Hematopoietic multipotent progenitor cell treated with erythropoietin and hydrocortisone succinate and interleukin-3 and kit ligand, for 4 days (in vitro differentiated cells): ENCODE measurements at places on chromosomes 12 and 14.

GRCh38 chr14:78758333-78758732, 588.2 kb downstream of the NRXN3 start:
- DNase-seq = peak; percentile 48

- DNase-seq = no peak
Measured at GRCh38 chr14:21204167-21205025, 48.5 kb upstream of the OR5AU1 start.

- DNase-seq = peak; percentile 82
Measured at GRCh38 chr12:3885277-3886094, 12.3 kb upstream of the PARP11 start.

- no peak for DNase-seq
Measured at GRCh38 chr14:104306450-104307040, 168.2 kb downstream of the KIF26A start.

GRCh38 chr14:52304248-52304904, 9.7 kb upstream of the PTGER2 start:
- DNase-seq = no peak

DNA sequence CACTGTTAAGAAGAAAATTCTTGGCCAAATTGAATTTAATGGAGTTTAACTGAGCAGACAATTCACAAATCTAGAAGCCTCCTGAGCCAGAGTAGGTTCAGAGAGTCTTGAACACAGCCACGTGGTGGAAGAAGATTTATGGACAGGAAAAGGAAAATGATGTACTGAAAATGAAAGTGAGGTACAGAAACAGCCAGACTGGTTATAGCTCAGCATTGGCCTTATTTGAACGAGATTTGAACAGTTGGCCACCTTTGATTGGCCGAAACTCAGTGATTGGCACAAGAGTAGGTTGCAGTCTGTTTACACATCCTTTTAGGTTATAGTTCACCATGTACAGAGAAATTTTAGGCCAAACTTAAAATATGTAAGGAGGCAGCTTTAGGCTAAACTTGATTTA, 9.9 kb downstream of the OAS2 start:
- no peak for DNase-seq

GRCh38 chr14:51451561-51451960, 200.1 kb upstream of the FRMD6 start:
- DNase-seq = no peak

DNA sequence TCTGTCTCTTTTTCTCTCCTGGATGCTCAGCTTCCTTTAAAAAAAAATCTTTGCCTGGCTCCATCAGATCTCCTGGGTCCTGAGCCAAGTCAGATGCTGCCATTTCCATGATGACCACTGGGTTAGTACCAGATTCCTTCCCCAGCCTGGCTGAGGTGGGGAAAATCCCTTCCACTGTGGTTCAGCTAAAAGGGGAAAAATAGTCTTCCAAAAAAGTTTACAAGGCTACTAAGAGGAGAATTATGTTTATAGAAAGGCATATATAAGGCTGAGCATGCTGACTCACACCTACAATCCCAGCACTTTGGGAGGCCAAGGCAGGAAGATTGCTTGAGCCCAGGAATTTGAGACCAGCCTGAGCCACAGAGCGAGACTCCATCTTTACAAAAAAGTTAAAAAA, 28.4 kb upstream of the GAS2L3 start:
- no peak for DNase-seq

DNA sequence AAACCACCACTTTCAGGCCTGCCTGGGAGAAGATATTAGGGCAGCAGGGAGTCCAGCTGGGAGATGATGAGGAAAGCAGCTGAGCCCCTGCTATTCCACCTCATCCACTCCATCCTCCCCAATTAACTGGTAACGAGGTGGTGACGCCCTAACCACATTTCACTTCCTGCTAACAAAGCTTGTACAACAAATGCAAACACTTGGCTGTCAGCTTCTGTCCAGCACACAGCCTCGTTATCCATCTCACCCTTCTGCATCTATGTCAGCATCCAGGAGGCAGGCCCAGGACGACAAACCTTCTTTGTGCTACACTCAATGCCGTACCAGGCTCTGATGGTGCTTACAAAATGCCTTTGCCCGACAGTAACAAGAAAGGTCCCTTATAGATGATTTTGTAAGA, 225.4 kb downstream of the APAF1 start:
- no peak for DNase-seq

DNA sequence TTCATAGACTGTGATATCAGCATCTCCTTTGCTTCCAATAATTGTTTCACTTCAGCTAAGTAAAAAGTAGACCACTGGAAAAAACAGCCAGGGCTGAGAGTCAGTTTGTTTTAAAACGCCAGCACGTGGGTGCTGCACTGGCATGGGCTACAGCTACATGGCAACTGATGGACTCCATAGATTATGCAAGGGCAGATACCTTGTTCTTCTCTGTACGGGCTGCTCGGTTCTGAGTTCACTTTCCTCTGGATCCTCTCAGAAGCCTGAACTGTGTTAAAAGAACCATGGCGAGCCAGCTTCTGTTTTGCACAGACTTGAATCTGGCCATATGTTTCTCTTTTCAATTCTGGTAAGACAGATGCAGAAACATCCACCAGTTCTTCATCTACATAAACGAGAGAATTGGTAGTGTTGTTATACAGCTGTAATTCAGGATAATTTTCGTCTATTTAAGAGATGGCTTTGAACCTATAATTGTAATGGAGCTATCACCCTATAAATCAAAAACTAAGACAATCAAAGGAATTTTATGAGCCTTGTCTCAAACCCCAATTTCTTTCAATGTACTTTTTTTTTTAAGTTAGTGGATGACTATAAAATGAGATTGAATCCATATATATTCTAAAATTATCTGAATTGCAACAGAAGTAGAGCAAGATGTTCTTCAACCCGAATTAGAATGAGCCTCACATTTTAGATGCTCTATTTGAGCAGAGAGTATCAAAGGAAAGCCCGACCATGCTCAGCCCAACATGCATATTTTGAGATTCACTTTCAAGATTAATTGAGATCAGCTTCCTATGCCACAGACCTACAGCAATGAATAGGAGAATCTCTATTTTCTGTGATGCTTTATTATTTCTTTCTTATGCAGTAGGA, 31.5 kb downstream of the E2F7 start:
- DNase-seq = no peak

- DNase-seq = no peak
Measured at GRCh38 chr14:105880616-105881015, 354.2 kb downstream of the TMEM121 start.

DNA sequence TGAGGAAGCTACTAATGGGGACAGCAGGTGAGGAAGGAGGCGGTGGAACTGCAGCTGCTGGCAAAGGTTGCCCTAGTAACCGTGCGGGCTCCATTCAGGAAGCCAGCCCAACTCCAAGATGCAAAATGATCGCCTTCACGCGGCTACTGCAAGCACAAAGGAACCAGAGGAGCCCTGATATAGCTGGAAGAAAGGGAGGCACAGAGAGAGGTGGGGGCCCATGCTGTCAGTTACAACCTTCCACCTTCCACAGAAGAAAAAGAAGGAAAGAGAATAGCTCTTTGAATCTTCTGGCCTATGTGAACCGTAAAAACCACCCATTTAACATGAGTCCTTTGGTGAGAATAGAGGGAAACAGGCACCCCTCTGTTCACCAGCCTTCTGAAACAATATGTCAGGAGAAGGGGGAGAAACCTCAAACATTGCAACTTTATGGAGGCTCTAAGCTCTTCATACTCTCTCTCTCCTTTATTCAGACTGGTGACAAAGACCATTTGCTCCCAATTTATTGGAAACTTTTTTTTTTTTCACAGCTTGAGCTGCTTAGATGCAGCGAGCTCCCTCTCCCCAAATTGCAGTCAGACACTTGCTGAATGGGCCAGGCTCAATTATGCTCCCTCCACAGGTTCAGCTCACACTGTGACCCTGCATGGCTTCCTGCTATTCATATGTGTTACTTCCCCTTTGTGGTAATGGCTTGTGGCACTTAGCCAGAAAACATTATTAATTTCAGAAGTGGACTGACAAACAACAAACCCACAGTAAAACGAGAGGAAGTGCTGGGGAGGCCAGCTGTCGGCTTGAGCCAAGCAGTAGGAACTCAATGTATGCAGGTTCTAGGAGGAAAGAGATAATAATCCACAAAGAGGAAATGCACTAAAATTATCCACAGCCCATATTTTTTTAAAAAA, 6.2 kb downstream of the DUSP6 start:
- DNase-seq = peak; percentile 98

GRCh38 chr12:65585648-65586602, 238.4 kb upstream of the HMGA2 start:
- DNase-seq = no peak

- DNase-seq = no peak
Measured at GRCh38 chr14:91153360-91153759, 39.5 kb downstream of the DGLUCY start.

- DNase-seq = no peak
Measured at GRCh38 chr12:29639893-29640495, 142.5 kb upstream of the OVCH1 start.

- no peak for DNase-seq
Measured at GRCh38 chr14:60621386-60621785, 27.9 kb downstream of the SIX1 start.

- no peak for DNase-seq
Measured at GRCh38 chr14:24508155-24508840, at the start of gene CMA1. TSS of gene CMA1 (minus strand) at chr14:24508265. CDS start at chr14:24508235, 30 bp downstream.

- DNase-seq = no peak
Measured at GRCh38 chr14:55285048-55285652, 13.9 kb downstream of the FBXO34 start.

DNA sequence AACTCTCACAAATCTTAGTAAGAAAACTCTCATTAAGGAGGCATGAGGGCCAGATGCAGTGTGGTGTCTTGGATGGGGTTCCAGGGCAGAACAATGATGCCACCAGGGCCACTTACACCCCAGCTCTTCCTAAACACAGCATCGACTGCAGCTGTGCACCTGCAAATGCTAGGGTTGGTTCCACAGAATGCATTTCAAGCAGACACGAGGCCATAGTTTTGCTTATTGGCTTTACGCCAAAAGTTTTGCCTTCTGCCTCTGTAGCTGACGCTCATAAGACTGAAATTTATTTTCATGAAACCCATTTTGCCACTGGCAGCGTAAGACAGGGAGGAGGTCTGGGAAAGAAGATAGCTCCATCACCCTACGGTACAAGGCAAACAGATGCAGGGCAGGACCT, 179.0 kb downstream of the RIMBP2 start:
- no peak for DNase-seq

GRCh38 chr12:91171476-91171875, 11.1 kb downstream of the DCN start:
- no peak for DNase-seq

GRCh38 chr14:63228217-63228616, 24.0 kb downstream of the RHOJ start:
- no peak for DNase-seq

- peak; percentile 51 for DNase-seq
Measured at GRCh38 chr12:113271853-113272561, 50.7 kb downstream of the TPCN1 start.

- DNase-seq = no peak
Measured at GRCh38 chr12:42564996-42565395, 24.6 kb downstream of the PRICKLE1 start.

- DNase-seq = peak; percentile 20
Measured at GRCh38 chr14:71261206-71261605, 353.9 kb downstream of the PCNX1 start.

- peak; percentile 93 for DNase-seq
Measured at GRCh38 chr12:117045160-117046010, 53.8 kb downstream of the TESC start.

GRCh38 chr12:99611599-99611998, 36.0 kb upstream of the GARIN6 start:
- DNase-seq = no peak

DNA sequence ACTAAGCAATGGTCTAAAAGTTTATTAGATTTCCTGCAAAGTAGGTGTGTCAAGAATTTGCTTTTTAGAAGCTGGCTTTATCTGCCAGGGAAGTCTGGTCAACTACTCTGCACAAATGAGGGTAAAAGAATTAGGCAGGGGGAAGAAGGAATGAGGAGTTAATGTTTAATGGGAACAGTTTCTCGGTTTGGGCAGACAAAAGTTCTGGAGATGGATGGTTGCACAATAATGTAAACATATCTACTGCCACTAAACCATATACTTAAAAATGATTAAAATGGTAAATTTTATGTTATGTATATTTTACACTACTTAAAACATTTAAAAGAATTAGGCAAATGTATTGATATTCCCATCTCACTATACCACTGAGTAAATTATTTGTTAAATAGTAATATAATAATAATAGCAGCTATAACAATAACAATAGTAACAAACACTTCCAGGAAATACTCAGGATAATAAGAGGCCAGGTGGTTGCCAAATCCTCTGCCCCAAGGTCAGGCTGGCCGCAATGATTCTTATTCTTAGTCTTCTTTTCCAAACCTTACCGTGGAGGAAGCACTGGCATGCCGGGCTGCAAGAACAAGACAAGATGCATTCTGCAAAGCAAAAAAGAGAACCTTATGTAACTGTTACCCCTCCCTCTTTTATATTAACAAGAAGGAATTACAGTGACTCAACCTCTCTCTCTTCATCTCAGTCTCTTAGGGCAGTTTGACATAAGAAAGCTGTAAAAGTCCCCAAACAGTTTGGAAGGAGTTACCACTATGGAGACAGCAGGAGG, 13.9 kb downstream of the CS start:
- DNase-seq = no peak

DNA sequence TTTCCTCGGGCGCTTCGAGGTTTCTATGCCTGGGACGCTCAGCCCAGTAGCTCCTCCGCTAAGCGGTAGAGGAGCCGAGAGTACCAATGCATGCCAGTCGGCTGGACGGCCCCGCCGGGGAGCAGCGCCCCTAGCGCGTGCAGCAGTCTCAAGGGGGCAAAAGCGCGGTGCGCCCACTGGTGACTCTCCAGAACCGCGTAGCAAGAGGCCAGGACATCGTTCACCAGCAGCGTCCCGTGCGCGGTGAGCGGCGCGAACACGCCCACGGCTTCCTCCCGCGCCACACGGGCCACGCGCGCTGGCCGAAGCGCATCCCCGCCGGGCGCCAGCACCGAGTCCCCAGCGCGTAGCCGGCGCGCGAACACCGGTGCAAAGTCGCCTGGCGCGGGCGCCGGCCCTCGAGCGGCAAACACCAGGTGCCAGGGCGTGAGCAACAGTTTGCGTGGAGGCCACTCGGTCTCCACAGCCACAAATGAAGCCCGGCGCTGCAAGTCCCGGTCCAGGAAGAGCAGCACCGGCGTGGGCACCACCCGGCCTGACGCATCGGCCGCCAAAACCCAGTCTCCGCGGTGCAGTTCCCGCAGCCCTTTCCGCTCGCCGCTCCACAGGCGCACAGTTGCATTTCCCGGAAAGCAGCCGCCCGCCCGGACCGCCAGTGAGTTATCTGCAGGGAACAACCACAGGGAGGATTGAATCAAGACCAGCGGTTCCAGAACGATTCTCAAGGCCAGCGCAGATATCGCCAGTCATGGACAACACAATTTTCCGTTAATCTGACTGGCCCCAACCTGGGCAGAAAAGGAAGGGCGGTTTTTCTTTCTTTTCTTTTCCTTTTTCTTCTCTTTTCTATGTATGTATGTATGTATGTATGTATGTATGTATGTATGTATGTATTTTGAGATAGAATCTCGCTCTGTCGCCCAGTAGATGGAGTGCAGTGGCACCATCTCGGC, 4.5 kb downstream of the DHH start:
- peak; percentile 85 for DNase-seq

- DNase-seq = no peak
Measured at GRCh38 chr12:1949771-1950470, 31.5 kb upstream of the CACNA2D4 start.
